Cardiac fibroblast (primary cell): ENCODE measurements at places on chromosomes 3 and 15.

DNA sequence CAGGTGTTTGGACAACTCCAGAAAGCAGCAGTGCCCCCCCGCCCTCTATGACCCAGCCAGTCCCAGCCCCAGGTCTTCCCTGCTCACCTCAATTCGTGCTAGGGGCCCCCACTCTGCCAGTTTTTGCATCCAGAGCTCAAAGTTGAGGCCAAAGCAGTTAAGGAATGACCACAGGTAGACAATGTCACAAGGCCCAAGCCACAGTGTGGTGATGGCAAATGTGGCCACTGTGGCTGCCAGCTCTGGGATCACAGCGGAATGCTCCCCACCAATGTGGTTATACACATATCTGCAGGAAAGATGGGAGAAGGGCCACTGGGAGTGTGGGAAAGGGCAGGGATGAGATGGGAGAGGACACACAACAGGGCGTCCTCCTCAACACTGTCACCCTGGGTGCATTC is 8.2 kb downstream of the KLHL40 start:
- no peak for DNase-seq

DNA sequence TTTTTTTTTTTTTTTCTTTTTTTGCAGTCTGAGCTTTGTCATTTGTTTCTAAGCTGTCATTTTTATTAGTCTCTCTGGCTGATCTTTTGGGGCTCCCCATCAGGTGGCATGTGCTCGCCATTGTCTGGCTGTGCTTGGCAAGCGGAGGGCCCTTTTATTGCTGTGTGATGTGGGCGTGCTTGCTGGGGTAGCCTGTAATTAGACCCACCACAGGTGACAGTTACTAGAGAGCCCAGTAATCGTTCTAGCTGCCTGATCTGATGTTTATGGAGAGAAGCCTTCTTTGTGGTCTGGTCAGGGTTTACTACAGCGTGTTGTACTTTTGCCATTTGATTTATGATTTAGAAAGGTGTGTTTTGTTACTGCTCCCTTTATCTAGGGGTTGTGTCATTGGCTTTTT is 179.9 kb downstream of the MCTP2 start:
- DNase-seq = no peak

- DNase-seq = no peak
These were observed 482.2 kb downstream of the RBMS3 start for GRCh38 chr3:29763115-29763514.

DNA sequence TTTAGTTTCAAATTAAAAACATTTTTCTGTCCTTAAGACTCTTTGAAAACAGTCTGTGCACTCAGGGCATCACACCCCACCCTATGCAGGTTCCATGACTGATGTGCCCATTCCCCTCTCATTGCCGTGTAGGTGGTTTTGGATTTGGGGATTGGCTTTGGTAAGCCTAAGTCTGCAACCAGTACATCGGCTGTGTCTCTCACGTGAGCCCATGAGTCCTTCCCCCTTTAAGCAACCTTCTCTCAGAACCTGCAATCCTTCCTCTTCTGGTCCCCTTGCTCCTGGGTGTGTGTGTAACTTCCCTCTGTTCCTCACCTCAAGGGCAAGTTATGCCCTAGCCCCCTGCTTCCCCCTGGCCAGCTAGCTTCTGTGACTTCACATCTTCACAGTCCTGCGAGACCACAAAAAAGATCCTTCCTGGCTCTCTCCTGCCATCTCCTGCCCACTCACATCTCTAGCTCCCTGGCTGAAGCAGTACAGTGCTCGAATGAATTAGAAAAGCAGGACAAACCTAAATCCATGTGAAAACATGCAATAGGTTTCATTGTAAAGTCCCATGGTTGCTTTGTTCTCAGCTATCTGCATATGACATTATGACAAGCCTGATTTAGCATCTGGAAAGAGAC is 126.7 kb downstream of the UACA start:
- DNase-seq = peak; percentile 41

DNA sequence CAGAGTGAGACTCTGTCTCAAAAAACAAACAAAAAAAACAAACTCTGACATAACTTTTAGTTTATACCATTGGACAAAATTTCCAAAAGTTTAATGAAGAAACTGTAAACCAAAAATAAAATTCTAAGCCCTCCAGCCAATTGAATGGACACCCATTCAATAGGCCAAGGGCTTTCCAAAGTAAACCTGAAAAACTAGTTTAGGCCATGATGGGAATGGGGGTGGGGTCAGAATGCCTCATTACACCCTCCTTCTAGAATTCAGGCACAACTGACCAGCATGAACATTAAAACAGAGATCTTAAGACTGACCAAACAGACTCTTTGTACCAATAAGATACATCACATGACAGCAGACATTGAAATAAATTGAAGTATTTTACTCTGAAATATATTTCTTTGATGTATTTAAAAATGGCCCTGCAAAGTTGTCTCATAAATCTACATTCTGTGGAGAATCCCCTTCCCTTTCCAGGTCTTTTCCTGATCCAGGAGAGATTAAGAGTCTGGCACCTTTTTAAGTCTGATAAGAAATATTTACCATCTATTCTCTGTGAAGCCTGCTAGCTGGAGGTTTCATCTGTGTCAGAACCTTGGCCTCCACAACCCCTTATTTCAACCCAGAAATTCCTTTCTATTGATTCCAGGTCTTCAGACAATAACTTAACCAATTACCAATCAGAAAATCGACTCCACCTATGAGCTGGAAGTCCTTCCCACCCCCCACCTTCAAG is 15.7 kb downstream of the THOC7 start:
- no peak for DNase-seq

GRCh38 chr15:74421302-74422245 is 12.2 kb downstream of the SEMA7A start:
- DNase-seq = no peak

DNA sequence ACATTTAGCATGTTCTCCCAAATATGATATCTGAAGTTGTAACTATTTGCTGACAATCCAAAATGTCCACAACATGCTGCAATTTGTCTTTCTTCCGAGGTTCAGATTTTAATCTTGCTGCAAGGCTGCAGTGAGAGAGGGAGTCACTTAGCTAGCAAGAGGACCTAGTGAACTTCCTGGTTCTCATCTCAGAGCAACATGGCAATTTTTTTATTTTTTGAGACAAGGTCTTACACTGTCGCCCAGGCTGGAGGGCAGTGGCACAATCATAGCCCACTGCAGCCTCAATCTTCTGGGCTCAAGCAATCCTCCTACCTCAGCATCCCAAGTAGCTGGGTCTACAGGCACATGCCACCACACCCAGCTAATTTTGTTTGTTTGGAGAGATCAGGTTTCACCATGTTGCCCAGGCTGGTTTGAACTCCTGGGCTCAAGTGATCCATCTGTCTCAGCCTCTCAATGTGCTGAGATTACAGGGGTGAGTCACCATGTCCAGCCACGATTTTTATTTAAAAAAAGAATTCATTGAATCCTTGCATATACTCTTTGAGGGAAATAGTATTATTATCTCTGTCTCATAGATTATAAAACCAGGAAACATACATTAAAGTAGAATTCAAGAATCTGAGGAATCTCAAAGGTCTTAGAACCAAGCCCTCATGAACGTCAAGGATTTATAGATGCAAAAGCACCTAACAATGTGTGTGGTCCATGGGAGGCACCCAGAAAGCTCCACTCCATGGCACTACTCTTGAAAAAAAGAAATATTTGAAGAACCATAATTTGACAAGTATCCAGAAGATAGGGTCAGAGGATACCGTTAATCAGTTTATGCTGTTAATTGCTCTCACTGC is 9.1 kb downstream of the HDC start:
- peak; percentile 55 for DNase-seq

DNA sequence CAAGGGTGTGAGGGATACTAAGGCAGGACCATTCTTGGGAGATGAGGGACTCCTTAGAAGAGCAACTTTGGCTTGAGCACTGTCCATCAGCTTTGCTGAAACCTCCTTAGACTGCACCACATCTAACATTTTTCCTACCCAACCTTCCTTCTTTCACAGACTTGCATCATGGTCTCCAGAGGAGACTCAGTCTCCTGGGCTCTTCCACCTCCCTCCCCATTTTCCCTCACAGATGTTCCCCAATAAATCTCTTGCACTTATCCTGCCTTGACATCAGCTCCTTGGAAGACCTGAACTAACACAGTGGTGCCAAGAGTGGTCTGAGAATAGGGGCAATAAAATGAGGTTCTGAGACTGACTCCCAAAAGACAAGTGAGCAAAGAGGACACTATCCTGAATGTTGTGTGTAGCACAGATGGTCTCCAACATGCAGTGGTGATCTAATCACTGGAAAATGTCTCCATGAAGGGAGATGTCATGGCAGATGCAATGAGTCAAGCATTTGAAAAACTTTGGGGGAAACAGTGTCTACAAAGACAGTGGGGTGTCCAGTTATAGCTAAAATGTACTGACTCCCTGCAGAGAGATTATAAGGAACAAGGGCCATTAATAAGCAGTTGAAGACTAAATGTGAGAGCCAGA is 26.0 kb upstream of the BOC start:
- no peak for DNase-seq

- peak; percentile 83 for DNase-seq
These were observed 62.1 kb upstream of the XCR1 start for GRCh38 chr3:46089237-46090011.

DNA sequence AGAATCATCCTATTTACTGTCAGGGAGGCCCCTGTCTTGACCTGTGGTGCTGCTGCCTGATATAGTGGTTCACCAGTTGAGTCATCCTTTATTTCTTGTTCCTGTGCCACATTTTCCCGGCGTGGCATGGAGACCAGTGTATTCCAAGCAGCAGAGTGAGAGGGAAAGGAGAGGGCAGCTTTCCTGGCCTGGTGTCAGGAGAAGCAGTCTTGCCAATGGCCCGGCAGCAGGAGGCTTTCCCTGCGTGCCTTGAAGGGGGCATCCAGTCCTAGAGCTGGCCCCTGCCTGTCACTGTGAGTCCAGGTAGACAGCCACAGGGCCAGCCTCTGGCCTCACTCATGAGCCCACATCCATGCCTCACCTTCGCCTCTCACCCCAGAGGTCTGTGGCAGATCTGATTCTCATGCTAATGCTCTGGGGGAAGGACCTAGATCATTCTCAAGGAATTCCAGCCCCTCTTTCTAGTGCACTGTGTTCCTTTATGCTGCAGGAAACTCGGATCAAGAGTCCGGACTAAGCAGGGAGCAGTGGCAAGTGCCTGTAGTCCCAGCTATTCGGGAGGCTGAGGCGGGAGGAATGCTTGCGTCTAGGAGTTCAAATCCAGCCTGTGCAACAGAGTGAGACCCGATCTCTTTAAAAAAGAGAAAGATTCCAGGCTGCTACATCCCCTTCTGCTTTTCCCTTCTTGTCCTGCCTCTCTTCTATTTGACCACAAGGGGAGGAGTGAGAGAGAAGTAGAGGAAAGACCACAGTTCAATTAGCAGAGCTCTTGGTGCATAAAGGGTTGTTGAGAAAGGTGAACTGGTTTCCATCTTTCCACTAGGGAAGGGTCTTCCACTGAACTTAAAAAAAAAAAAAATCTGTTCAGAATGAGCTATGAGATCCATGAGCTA is 66.8 kb upstream of the HACD2 start:
- DNase-seq = no peak

- no peak for DNase-seq
These were observed 153.4 kb downstream of the FBLN2 start for GRCh38 chr3:13702286-13702685.

GRCh38 chr15:93362821-93363220 is 273.8 kb upstream of the RGMA start:
- DNase-seq = no peak

DNA sequence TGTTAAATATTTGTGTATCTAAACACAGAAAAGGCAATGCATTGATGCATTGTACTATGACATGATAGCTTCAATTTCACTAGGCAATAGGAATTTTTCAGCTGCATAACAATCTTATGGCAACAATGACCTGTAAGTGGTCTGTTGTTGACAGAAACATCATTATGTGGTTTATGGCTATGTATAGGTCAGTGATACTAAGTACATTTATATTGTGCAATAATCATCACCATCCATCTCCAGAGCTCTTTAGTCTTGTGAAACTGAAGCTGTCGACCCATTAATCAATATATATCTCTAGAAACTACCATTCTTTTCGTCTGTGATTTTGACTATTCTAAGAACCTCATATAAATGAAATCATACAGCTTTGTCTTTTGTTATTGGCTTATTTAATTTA is 200.1 kb upstream of the ZNF717 start:
- no peak for DNase-seq

DNA sequence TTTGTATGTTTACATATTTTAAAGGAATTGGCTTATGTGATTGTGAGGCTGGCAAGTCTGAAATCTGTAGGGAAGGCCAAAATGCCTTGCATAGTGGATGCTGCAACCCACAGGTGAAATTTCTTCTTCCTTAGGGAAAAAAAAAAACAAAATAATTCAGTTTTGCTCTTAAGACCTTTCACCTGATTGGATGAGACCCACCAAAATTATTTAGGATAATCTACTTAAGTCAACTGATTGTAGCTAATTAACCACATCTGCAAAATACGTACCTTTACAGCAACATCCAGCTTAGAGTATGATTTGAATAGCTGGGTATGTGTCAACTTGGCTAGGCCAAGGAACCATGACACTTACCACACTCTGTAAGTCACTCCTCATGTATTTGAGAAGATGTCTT is 6.9 kb upstream of the RFX7 start:
- DNase-seq = no peak

DNA sequence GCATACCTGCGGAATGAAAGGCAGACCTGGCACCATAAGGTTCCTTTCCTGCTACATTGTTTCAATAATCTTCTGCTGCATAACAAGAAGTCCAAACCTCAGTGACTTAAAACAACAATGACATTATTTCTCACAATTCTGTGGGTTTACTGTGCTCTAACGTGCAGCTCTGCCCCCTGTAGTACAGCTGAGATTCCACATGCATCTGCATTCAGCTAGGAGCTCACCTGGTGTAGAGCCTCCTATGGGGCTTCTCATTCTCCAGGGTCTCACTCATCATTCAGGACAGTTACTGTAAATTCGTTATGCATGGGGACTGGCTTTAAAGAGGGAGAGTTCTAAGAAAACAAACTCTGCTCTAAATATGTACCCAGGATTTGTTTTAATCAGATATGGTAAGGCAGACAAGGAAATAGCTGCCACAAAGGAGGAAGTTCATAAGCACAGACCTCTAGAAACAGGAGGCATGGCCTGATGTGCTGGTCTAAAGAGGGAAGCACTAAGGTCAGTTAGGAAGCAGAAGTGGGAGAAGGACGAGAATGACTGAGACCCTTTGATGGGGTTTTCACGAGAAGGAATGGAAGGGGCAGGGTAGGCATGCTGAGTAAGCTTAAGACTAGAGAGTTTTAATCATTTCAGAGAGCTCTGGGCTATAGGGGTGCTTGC is 347.0 kb downstream of the NEK10 start:
- DNase-seq = no peak

DNA sequence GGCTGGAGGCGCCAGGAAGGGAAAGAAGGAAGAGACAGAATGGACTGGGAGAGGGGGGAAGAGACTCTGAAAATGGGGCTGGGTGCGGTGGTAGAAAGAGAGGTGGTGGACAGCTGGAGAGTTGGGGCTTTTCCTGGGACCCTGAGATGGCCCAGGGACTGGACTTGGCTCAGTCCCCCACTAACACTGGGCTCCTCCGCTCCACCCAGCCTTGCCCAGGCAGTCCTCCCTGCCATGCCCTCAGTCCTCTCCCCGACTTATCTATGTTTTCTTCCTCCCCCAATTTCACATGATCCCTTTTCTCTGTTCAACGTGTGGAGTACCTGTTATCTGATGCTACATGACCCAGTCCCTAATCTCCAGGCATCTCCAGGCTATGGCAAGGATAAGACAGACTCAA is 6.3 kb upstream of the HCN4 start:
- DNase-seq = no peak

GRCh38 chr15:69997813-69998212 is 99.9 kb downstream of the TLE3 start:
- DNase-seq = peak; percentile 68

GRCh38 chr15:71997691-71998090 is 120.3 kb downstream of the MYO9A start:
- peak; percentile 6 for DNase-seq

GRCh38 chr3:171257251-171258203 is 202.7 kb downstream of the TNIK start:
- peak; percentile 11 for DNase-seq
